Esophagus muscularis mucosa (tissue), 4 donors: ENCODE measurements at places on chromosomes 16 and 17. TPM values are rescaled to one million over a fixed set of nuclear protein-coding genes. Genes with fewer than 3 reads are reported as not detected.

GRCh38 chr16:72164691-72165090 lies 7.3 kb downstream of the PMFBP1 start:
- no peak for DNase-seq

- no peak for DNase-seq
Measured at GRCh38 chr17:76076765-76077583, 2.0 kb upstream of the ZACN start.

DNA sequence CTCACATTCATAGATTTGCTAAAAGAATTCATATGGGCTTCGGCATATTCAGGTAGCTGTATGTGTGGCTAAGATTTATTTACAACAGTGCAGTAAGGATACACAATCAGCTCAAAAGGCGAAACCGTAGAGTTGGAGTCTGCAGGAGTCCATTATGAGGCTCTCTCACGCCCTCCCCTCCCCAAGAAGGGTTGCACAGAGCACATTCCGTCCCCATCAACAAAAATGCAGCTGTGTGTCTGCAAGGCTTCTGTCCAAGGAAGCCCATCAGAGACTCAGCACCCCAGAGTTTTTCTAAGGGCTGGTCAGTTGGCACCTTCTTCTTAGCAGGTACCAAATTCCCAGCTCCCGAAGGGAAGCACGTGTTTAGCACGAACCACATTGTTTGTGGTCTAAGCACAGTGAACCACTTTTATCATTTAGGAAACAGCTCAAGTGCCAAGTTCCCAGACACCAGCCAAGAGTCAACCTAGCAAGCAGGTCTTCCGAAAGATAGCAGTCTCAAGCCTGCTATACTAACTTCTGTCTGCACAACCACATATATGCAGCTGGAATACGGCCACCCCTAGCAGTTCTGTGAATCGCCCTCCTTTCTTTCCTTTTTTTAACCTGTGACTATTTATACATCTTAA lies 28.5 kb upstream of the MEAK7 start:
- no peak for DNase-seq

- DNase-seq: no peak
Measured at GRCh38 chr16:75116081-75116910, at the start of gene LDHD. Gene LDHD (minus strand): TSS chr16:75116780. CDS start chr16:75116720, 60 bp downstream.

The ZCCHC14 gene
- 12.9 TPM for total RNA-seq

GRCh38 chr17:2563061-2563460 lies 30.4 kb upstream of the PAFAH1B1 start:
- DNase-seq: no peak

GRCh38 chr16:66851166-66851964 lies 7.2 kb downstream of the CA7 start:
- DNase-seq: no peak

DNA sequence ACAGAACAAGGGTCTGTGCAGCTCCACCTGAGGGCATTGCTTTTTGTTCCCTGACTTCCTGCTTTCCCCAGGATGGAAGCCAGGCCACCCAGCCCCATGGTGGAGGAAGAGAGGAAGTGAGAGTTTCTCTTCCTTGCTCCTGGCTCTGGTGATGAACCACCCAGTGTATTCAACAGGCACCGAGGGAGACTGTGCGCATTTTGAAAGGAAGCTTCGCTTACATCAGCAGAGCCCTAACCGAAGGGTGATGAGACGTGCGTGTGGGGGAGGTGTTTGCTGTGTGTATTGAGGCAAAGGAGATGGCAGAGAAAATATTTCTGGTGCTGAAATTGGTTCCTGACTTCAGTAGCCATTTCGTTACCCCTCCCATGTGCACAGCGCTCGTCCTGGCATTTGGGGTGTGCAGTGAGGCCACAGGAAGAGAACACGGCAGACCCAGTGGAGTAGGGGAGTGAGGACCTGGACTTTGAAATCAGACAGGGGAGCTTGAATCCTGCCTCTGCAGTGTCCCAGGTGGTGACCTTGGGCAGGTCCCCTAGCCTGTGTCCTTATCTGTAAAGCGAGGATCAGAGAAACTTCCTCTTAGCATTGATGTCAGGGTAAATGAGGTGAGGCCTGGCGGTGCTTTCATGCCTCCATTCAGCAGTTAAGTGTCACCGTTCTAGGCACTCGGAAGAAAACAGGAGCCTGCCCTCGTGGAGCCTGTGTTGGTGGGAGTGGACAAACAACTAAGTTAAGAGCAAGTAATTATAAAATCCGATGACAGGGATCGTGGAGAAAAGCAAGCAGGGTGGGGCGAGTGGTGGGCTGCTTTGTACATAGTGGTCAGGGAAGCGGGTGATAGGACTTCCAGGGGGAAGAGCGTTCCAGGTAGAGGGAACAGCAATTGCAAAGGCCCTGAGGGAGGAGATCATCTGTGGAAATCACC lies 7.4 kb downstream of the CMIP start:
- DNase-seq: no peak

DNA sequence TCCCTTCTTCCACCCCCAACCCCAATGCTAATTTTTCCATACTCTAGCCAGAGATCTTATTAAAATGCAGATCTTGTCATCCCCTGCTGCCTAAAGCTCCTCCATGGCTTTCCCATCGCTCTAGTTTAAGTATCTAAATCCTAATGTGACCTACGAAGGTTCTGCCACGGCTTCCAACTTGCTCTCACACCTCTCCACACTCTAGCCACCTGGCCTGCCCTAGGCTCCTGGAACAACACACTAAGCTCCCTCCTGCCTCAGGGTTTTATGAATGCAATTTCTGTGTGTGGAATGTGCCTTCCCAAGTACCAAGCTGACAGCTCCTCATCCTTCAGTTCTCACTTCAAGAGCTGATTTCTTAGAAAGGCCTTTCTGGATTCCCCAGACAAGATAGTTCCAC lies 16.6 kb downstream of the NXPH3 start:
- DNase-seq: peak; percentile 55

The PRCD gene
- total RNA-seq: 5.1 TPM

- no peak for DNase-seq
Measured at GRCh38 chr16:85279825-85280545, 167.7 kb upstream of the CIBAR2 start.

GRCh38 chr17:71899317-71899716 lies 221.5 kb upstream of the SOX9 start:
- DNase-seq: no peak

The NPIPA3 gene
- total RNA-seq: not detected

The RHBDF2 gene
- total RNA-seq: 17.3 TPM

GRCh38 chr17:69250641-69251040 lies 22.0 kb upstream of the ABCA10 start:
- no peak for DNase-seq

GRCh38 chr17:1829592-1830257 lies at the start of the genes RPA1 and SMYD4:
Gene RPA1 (plus strand): TSS chr17:1830005. CDS start chr17:1830094, 89 bp downstream.
Gene SMYD4 (minus strand): TSS chr17:1829902. CDS start chr17:1827994, 1,908 bp downstream.
- DNase-seq: peak; percentile 96

The TMEM98 gene
- 39.3 TPM for total RNA-seq

The TNFAIP1 gene
- total RNA-seq: 36.8 TPM

The DRC3 gene
- 0.99 TPM for total RNA-seq

The SETD1A gene
- total RNA-seq: 11.0 TPM

GRCh38 chr16:80695020-80695419 lies 109.4 kb downstream of the CDYL2 start:
- no peak for DNase-seq

The NTN1 gene
- 119 TPM for total RNA-seq

DNA sequence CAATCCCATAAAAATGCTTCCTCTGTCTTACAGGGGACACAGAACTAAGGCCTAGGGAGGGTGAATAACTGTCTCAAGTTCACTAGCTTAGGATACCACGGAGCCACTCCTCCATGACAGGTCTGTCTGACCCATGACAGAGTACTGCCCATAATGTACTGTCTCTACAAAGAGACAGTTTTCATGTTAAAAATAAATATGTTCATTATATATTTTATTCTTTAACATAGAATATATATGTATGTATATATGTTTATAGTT lies 28.3 kb upstream of the DYNLRB2 start:
- no peak for DNase-seq

DNA sequence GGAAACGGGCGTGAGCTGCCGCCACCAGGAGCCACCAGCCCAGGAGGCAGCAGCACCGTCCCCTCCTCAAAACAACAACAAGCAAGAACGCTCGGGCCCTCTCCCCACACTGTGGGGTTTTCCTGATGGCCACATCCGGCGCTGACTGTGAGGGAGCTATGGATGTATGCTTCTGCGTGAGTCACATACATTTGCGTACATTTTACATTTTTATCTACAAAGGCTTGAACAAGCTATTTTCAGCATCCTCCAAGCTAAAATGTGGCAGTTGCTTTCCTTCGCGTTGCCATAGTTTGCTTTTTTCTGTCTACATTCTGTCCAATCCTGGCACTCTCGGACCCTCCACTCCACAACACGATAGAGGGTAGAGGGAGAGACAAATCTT lies 2.0 kb upstream of the ABR start:
- DNase-seq: no peak

The SECTM1 gene
- total RNA-seq: 30.6 TPM

DNA sequence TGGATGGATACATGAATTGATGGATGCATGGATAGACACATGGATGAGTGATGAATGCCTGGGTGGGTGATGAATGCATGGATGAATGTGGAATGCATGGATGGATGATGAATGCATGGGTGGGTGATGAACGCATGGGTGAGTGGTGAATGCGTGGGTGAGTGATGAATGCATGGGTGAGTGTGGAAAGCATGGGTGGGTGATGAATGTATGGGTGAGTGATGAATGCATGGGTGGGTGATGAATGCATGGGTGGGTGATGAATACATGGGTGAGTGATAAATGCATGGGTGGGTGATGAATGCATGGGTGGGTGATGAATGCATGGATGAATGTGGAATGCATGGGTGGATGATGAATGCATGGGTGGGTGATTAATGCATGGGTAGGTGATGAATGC lies 83.9 kb upstream of the HSBP1 start:
- no peak for DNase-seq

- DNase-seq: no peak
Measured at GRCh38 chr17:5283571-5284315, 1.7 kb downstream of the RABEP1 start.

GRCh38 chr17:57697197-57697596 lies 47.9 kb downstream of the CCDC182 start:
- peak; percentile 64 for DNase-seq

GRCh38 chr17:45229681-45230409 lies 8.2 kb downstream of the FMNL1 start:
- no peak for DNase-seq

The MYCBPAP gene
- 1.2 TPM for total RNA-seq

DNA sequence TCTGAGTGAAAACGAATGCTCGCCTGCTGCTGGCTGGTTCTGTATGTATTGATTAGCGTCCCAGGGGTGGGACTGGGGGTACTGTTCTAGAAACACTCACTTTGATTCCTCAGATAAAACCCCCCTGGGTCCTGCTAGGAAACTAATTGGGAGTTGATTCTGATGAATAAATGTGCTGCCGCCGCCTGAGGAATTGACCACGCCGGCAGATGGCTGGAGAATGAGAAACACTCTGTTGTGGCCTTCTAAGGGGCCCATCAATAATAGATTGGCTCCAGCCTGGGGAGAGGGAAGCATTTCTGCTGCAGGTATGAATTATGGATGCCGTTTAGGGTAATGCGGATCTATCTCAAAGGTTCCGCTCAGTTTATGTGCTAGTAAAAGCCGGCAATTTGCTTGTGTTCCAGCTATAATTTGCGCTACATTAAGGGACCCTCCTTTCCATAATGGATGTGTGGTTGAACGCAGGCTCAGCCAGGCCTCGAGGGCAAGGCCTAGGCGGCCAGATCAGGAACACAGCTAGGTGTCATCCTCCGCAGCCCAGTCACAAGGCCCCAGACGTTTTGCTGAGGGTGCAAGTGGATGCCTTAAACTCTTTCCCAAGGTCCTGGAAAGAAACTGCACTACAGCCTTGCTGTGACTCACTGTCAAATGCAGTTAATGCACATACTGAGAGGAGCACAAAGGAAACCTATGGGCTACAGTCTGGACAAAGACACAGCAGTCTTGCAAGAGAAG lies 132.2 kb upstream of the HS3ST2 start:
- DNase-seq: no peak

GRCh38 chr16:13315642-13316427 lies 414.4 kb downstream of the SHISA9 start:
- DNase-seq: no peak

The NPTX1 gene
- total RNA-seq: 3.3 TPM

GRCh38 chr16:84117494-84117843 lies 727 bp upstream of the MBTPS1 start:
- no peak for DNase-seq

DNA sequence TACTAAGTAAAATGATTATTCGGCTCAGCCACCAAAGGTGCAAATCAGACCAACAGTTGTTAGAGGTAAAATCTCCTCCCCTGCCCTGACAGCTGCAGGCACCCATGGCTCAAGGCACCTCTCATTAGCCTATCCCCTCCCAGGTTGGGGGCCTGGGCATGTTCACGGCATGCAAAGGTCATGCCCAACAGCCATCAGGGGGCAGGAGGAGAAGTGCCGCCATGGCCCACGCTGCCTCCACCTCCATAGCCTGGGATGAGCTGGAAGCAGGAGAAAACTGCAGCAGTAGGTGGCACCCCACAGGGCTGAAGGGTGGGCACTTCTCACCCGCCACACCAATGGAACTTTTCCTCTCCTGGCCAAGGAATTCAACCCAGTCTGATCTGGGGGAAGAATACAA lies 146.4 kb upstream of the COX10 start:
- peak; percentile 66 for DNase-seq

The PITPNC1 gene
- 32.5 TPM for total RNA-seq

The CMTM2 gene
- not detected for total RNA-seq

The CACNG4 gene
- total RNA-seq: 1.7 TPM

GRCh38 chr17:27906623-27907022 lies 13.5 kb upstream of the LYRM9 start:
- DNase-seq: no peak

GRCh38 chr17:40063901-40064531 lies 1.3 kb downstream of the THRA start:
- no peak for DNase-seq

The KRTAP2-1 gene
- not detected for total RNA-seq

The GPRC5C gene
- total RNA-seq: 23.6 TPM
